ENCODE measurements at places on chromosomes 2 and 18. TPM values are rescaled to one million over a fixed set of nuclear protein-coding genes. Genes with fewer than 3 reads are reported as not detected.

GRCh38 chr2:207046724-207047123, 107.4 kb downstream of the CPO start:
- peak; percentile 2 for DNase-seq

DNA sequence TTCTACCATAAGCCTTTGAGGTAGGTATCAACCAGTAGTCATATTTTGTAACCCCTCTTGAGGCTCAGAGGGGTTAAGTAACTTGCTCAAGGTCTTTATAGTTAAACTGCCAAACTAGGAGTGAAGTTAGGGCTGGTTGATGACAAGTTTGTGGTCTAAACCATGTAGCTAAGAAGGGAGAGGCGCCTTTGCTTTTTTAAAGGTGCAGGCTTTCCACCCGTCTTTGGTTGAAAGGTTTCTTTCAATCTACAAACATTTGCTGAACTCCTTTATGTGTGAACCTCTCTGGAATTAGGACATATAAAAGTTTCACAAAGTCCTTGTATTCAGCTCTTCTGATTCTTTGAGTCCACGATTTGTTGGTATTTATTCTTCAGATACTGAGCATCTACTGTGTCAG, 2.4 kb upstream of the MTA3 start:
- DNase-seq = no peak

DNA sequence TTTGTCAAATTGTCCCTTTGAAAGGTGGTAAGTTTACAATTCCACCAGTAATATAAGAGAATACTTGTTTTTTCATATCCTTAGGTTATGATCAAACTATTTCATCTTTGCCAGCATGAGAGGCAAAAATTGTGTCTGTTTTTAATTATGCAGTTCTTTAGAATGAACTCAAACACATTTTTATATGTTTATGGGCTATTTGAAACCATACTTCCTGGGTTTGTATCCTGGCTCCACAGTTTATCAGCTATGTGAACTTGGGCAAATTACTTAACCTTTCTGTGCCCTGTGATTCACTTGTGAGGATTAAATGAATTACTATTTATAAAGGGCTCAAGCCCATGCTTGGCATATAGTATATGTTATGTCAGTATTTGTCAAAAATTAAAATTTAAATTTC, 109.4 kb downstream of the TANC1 start:
- DNase-seq = no peak

Gene FAM237A
- total RNA-seq = not detected

Gene KLHL14
- 0.19 TPM for total RNA-seq
